ENCODE measurements at places on chromosomes 13 and 19.
A peak's percentile ranks its signal among the peaks of the same experiment; 100 is the strongest.

GRCh38 chr13:51740698-51741097 is 63.3 kb downstream of the DHRS12 start:
- peak overlapping the region; percentile 32 for H3K27ac ChIP-seq
- H3K27me3 ChIP-seq: no peaks in the 10 kb centered on the region
- peaks cover 7% of the 10 kb centered on the region for H3K36me3 ChIP-seq
- H3K4me1 ChIP-seq: peaks cover 10% of the 10 kb centered on the region

DNA sequence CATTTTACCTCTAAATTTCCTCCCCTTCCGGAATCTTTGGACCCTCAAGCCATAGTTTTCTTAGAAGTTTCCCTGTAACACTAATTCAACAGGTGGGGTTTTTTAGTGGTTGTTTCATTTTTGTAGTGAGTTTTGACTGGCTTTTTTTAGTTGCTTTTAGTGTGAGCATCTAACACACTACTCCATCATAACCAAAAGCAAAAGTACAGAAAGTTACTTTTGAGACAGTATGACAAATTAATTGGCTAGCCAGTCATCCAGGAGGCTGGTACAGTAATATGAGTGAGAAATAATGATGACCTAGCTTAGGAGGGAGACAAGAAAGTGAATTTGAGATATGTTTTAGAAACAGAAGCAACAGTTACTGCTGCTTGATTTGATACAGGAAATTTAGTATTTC is 71.5 kb downstream of the DNAJC15 start:
- H3K27ac ChIP-seq: no peak overlapping the region
- no peak overlapping the region for H3K4me3 ChIP-seq
- no peak for DNase-seq
- H3K27me3 ChIP-seq: no peaks in the 10 kb centered on the region

DNA sequence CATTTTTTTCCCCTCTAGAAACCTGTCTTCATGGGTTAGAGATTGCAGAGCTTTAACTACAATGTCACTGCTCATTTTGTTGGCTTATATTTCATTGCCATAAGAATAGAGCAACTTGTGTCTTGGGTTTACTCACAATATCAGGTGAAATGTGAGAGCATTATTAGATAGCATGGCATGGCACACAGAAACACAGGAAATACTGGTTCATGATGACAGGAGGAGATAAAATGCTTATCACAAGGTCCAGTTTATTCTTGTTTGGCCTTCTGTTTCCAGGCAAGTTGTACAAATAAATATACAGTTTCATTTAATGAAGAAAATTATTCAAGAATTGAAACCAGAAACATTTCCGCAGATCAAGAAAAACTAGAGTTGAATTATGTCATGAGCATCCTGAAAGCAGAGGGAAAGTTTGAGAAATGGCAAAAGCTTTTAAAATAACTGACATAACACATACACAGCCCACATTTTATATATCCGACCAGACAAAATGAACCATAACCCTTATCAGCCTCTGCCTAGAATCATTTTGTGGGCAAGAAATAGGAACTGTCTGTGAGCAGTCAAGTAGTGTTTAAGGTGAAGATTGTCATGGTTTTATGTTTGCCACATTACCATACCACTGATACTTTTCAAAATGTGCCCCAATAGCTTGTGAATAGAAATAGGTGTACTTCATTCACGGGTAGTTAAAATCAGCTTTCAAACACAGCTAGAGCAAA is 297.9 kb upstream of the ARGLU1 start:
- H3K27me3 ChIP-seq: no peaks in the 10 kb centered on the region
- no peak overlapping the region for H3K4me3 ChIP-seq
- no peak for DNase-seq
- peaks cover 9% of the 10 kb centered on the region for H3K4me1 ChIP-seq
- H3K36me3 ChIP-seq: no peaks in the 10 kb centered on the region
- H3K27ac ChIP-seq: no peak overlapping the region

GRCh38 chr13:108200781-108201398 is 14.4 kb downstream of the LIG4 start:
- H3K4me1 ChIP-seq: no peaks in the 10 kb centered on the region
- DNase-seq: no peak
- H3K36me3 ChIP-seq: no peaks in the 10 kb centered on the region
- no peak overlapping the region for H3K4me3 ChIP-seq
- no peak overlapping the region for H3K27ac ChIP-seq

- H3K27me3 ChIP-seq: no peaks in the 10 kb centered on the region
- H3K4me1 ChIP-seq: no peaks in the 10 kb centered on the region
- no peak for DNase-seq
- H3K27ac ChIP-seq: no peak overlapping the region
Observed at GRCh38 chr19:32196690-32197420, 148.6 kb upstream of the ZNF507 start.

DNA sequence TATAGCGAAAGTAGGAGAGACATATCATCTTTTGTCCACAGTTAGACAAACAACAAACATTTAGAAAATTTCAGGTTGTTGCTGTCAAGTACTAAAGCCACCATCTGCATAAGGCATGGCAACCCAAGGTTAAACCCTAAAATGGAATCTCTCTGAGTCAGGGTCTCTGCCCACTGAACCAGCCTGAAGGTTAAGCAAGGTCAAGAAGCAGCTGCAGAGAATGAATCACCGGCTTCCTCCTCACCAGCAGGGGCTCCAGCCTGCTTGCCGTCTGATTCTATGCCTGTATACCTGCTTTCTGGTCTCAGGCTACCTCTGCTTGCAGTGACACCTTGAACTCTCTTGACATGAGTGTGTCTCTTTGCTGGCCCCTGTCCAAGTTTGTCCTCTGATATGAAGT is 726.2 kb upstream of the SGCG start:
- DNase-seq: no peak
- no peak overlapping the region for H3K4me3 ChIP-seq
- no peaks in the 10 kb centered on the region for H3K4me1 ChIP-seq
- H3K36me3 ChIP-seq: no peaks in the 10 kb centered on the region

- no peaks in the 10 kb centered on the region for H3K27me3 ChIP-seq
- peaks cover 100% of the 10 kb centered on the region for H3K4me1 ChIP-seq
- peak overlapping the region; percentile 19 for H3K27ac ChIP-seq
- peak; percentile 65 for DNase-seq
- no peak overlapping the region for H3K4me3 ChIP-seq
- no peaks in the 10 kb centered on the region for H3K36me3 ChIP-seq
Observed at GRCh38 chr19:13057147-13057572, 45.5 kb downstream of the LYL1 start.

- peak overlapping the region; percentile 92 for H3K27ac ChIP-seq
- H3K36me3 ChIP-seq: no peaks in the 10 kb centered on the region
- DNase-seq: peak; percentile 96
- no peaks in the 10 kb centered on the region for H3K27me3 ChIP-seq
Observed at GRCh38 chr13:94549232-94550061, 46.5 kb downstream of the TGDS start.

DNA sequence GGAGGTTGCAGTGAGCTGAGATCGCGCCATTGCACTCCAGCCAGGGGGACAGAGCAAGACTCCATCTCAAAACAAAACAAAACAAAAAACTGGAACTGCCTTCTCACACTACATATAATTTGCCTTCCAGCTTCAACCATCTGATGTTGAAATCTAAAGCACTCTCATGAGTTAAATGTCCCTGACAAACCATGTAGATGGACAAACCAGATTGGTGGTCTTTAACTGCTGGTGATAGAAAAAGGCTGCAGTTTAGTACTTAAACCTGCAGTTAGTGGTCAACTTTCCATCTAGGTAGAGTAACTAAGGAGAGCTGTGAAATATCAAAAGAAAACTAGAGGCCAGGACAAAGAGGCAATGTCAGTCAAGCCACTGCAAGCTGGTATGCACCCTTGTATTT is 5.8 kb upstream of the C19orf84 start:
- H3K27ac ChIP-seq: no peak overlapping the region
- no peak overlapping the region for H3K4me3 ChIP-seq
- no peaks in the 10 kb centered on the region for H3K27me3 ChIP-seq

GRCh38 chr13:24454056-24454455 is 58.5 kb downstream of the PARP4 start:
- H3K36me3 ChIP-seq: peaks cover 99% of the 10 kb centered on the region
- H3K4me1 ChIP-seq: no peaks in the 10 kb centered on the region
- no peak for DNase-seq
- H3K27ac ChIP-seq: no peak overlapping the region
- no peaks in the 10 kb centered on the region for H3K27me3 ChIP-seq

DNA sequence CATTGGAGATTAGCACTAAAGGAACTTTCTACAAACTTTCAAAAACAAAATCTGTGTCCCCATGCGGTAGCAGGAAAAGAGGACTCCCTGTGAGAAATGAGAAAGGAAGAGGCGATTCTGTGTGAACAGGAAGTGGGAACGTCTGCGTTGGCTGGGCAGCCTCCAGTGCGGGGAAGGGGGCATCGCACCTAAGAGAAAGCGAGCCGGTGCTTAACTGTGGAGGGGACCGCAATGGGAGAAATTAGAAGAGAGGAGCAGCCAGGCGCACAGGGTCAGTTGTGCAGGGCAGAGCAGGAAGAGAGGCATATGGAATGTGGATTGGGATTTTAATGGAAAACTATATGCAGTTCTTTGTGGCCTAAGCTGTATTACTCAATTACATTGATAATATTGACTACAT is 77.4 kb upstream of the DOCK9 start:
- no peak for DNase-seq
- H3K4me3 ChIP-seq: no peak overlapping the region
- peaks cover 28% of the 10 kb centered on the region for H3K4me1 ChIP-seq
- no peaks in the 10 kb centered on the region for H3K36me3 ChIP-seq
- no peaks in the 10 kb centered on the region for H3K27me3 ChIP-seq

- peaks cover 19% of the 10 kb centered on the region for H3K4me1 ChIP-seq
- H3K27me3 ChIP-seq: no peaks in the 10 kb centered on the region
- H3K36me3 ChIP-seq: peaks cover 15% of the 10 kb centered on the region
- peak overlapping the region; percentile 89 for H3K27ac ChIP-seq
Observed at GRCh38 chr19:12194827-12195731, 32.2 kb downstream of the ZNF136 start.

DNA sequence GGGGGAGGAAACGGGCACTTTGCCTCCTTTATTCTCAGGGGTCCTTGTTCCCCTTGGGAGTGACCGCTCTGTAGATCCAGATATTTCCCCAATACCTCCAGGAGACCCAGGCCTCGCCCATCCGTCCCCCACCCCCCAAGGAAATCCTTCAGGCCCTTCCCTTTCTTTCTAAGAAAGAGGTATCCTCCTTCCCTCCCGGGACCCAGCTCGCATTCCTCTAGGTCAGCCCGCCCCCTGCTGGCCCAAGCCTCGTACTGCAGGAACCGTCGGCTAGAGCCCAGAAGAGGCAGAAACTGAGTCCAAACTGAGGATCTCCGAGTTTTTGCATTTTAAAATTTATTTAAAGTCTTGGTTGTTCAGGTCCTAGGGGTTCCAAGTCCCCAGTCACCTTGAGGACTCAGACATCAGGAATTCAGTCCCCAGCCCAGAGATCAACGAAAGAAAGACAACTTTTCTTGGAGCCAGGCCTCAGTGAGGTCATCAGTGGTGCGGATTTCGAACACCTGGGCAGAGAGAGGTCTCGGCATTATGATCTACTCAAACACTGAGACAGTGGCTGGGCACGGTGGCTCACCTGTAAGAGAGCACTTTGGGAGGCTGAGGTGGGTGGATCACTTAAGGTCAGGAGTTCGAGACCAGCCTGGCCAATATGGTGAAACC is 7.5 kb upstream of the LRFN1 start:
- DNase-seq: peak; percentile 91
- no peak overlapping the region for H3K4me3 ChIP-seq
- H3K36me3 ChIP-seq: no peaks in the 10 kb centered on the region
- H3K4me1 ChIP-seq: peaks cover 9% of the 10 kb centered on the region
- H3K27ac ChIP-seq: no peak overlapping the region
- H3K27me3 ChIP-seq: peaks cover 4% of the 10 kb centered on the region
